ENCODE measurements at places on chromosomes 6 and 20.

DNA sequence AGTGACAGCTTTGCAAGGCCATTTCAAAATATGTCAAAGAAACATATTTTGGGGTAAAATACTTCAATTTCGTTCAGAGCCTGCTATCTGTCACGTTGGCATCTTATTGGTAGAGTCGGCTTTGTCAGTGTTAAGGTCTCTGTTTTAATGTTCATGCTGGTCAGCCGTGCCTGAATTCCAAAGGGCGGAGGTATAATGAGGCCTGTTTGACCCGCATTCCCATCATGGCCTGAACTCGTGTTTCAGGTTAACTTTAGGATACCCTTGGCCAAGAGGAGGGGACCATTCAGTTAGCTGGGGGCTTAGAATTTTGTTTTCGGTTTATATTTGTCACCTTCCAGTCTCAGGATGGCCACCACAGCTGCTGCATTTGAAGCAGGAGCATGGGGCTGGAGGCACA is 236.4 kb downstream of the NFATC2 start:
- no peak for DNase-seq

GRCh38 chr6:144617191-144617590 is 332.1 kb downstream of the UTRN start:
- DNase-seq = no peak

- DNase-seq = no peak
Measured at GRCh38 chr20:45153752-45154151, 20.9 kb upstream of the PI3 start.

- no peak for DNase-seq
Measured at GRCh38 chr6:167559675-167560479, 235.0 kb downstream of the TTLL2 start.

- DNase-seq = no peak
Measured at GRCh38 chr6:98833307-98834059, 891 bp upstream of the POU3F2 start.

GRCh38 chr20:20395087-20395486 is 27.2 kb downstream of the INSM1 start:
- no peak for DNase-seq

DNA sequence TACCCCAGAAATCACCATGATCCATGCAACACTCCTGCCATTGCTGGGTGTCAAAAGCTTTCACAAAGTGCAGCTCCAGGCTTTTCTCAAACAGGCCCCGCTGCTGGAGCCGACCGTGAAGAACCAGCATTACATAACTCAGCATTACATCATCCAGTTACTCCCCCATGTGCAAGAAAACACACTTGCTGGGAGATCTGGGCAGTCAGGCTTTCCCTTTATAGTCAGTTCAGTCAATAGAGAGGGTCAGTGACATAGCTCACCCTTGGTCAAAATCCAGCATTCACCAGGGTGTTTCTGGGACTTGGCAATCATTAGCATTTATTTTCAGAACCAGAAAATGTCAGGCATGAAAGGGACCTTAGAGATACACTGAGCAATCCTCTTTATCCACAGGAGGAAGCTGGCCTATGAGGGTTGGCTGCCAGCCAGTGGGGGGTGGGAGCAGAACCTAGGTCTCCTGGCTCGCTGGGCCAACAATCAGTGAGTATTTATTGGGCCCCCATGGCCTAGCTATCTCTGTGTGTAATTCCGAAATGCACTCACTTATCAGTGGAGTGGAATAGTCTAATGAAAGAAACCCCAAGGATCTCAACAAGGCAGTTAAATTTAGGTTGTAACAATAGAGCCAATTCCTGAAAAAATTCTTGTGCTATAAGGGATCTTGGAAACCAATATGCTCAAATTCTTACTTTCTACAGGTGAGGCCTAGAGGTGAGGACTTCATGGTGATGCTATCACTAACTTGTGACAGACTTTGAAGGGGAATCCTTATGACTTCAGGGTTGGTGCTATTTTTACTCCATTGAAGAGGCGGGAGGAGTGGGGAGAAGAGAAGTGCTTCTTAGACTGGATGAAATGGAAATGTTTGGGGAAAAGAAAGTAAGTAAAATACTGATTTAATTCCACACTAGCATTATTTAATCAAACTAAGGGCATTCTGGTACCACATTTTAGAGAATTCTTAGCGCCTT is 54.6 kb downstream of the LYRM4 start:
- no peak for DNase-seq

DNA sequence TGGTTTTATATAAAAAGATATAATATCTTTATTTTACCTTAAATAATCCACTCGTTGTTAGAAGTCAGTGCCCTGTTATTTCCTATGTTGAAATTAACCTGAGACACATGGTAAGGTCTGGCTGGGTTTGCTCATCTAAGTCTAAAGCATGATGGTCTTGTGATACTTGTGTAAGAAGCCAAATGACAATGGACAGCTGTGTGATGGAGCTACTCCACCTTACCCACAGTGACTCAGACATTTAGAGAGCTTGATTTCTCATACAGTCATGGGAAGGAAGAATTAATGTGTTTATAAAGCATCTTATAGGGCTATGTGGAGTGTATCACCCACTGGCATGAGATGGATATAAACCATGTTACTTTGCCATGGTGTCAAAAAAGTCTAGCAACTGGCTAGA is 11.7 kb downstream of the CTCFL start:
- no peak for DNase-seq

DNA sequence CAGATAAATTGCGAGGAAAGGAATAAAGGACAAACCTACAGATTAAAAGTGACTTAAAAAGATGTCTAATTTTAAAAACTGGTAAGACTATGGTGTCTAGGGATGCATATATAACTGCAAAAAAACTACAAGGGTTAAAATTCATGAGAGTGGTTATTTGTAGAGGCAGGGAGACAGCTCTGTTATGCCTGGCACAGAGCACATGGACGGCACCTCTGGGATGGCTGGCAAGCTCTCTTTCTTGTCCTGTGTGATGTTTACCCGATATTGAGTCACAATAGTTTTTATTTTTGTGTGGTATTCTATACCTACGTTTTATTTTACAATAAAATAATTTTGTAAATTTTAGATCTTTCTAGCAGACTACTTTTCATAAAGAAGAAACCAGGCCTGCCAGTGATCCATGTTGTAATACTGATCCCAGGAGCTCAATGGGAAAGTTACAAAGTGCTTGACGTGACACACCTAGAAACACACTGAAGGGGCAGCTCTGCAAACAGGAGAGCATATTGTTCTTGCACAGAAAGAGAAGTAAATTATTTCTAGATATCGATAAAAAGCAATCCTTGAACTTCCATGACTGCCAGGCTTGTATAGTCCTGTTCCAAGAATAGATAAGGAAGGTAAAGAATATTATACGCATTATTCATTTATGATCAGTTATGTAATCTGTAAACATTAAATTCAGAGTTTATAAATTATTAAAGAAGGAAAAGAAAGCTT is 290.0 kb downstream of the PTPRK start:
- no peak for DNase-seq

DNA sequence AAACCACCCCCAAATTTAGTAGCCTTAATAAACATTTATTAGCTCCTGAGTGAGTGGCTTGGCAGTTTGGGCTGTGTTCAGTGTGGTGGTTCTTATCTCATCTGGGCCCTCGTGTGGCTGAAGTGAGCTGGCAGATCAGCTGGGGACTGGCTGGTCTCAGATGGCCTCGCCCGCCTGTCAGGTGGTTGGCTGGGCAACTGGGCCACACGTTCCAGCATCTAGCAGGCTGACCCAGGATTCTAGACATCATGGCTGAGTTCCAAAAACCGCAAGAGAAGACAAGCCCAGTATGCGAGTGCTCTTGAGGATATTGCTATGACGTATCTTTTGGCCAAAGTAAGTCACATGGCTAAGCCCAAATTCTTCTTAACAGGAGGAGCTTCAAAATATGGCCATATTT is 28.9 kb downstream of the EIF2S2 start:
- no peak for DNase-seq

DNA sequence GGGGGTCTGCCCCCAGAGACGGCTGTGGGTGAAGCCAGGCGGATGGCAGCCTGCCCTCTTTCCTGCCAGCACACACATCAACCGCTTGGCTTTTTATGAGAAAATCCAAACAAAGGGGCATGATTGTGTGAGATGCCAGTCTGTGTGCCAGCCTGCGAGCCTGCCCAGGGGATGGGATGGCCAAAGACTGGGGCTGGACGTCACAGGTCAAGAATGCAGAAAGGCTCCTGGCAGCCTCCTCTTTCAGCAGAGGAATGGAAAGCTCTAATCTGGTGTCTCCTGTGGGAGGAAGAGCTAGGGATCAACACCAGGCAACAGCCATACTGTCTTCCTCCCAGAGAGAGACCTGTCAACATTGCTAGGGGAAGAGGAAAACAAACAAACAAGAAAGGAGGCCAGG is 15.8 kb downstream of the TUBB2B start:
- DNase-seq = no peak

DNA sequence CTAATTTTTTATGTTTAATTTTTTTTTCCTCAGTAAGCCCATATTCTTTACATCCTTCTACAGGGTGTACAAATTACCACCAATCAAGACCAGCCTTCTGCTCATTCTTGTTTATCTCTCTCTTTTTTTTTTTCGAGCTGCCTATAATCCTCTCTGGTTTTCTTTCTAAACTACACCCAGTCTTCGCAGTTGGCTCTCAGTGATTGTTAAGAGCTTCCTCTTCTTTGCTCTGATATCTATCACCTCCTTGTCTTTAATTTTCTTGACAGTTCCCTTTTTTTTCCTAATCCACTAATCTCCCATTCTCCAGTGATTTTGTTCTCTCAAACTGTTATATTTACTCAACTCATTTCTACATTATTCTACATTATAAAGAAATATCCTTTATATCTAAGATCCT is 38.5 kb upstream of the PTPRK start:
- DNase-seq = no peak

GRCh38 chr6:90304308-90304707 is 7.7 kb upstream of the BACH2 start:
- DNase-seq = no peak

GRCh38 chr6:117906958-117907600 is at the start of gene SLC35F1:
SLC35F1 (plus strand) TSS chr6:117907264.
- DNase-seq = peak; percentile 41

GRCh38 chr6:128532136-128532535 is 11.7 kb upstream of the PTPRK start:
- DNase-seq = no peak

- no peak for DNase-seq
Measured at GRCh38 chr6:26045065-26045927, 41.9 kb upstream of the HFE start.

DNA sequence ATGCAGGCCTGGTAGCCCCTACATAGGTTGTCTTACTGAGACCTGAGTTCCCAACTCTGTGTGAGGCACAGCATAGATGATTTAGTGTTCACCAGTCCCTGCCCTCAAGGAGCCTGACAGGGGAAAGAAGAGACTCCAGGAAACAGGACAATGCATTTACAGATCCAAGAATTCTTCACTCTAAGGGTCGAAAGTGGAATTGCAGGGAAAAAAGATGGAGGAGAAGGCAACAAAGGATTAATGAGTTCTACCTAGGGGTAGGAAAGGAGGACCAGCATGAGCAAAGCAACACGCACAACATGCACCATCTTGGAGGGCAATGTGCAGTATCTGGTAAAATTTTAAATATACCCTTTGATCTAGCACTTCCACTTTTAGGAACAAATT is 5.9 kb downstream of the SPAG4 start:
- no peak for DNase-seq

DNA sequence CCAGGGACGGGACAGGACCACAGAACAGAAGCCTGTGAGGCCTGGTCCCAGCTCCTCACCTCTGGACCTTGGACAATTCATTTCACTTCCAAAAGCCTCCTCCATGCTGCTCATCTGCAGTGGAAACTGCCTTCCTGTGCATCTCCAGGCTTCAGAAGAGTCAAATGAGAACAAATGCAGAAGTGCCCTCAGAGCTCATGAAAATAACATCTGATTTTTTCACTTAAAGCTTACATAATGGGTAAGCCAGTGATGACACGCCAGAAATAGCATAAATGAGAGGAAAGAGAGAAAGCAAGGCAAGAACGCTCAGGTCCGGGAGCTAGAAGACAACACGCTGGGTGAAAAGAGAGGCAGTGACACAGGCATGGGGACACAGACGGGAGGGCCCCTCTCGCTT is 7.9 kb downstream of the CNKSR3 start:
- DNase-seq = no peak

DNA sequence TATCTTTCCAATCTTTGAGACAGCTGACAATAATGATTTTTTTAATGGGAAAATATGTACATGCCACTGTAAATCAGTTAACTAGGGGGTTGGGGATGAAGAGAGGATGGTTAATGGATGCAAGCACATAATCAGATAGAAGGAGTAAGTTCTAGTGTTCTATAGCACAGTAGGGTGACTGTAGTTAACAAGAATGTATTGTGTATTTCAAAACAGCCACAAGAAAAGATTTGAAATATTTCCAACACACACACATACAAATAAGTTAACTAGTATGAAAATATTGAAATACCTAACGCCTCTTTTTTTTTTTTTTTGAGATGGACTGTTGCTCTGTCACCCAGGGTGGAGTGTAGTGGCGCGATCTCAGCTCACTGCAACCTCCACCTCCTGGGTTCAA is 153.4 kb upstream of the SALL4 start:
- DNase-seq = no peak

DNA sequence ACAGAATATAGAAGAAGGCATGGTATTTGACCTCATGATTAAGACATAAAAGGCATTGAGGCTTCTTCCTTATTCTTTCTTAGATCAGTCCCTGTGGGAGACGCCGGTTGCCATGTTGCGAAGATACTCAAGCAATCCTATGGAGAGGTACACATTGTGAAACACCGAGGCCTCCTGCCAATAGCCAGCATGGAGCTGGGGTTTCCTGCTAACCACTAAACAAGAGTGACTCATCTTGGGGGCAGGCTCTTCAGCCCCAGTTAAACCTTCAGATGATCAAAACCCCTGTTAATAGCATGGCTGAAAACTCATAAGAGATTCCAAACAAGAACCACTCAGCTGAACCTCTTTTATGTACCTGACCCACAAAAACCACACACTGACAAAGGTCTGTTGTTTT is 478.8 kb downstream of the CD83 start:
- DNase-seq = no peak

- DNase-seq = no peak
Measured at GRCh38 chr6:125831659-125832058, 40.9 kb downstream of the NCOA7 start.

DNA sequence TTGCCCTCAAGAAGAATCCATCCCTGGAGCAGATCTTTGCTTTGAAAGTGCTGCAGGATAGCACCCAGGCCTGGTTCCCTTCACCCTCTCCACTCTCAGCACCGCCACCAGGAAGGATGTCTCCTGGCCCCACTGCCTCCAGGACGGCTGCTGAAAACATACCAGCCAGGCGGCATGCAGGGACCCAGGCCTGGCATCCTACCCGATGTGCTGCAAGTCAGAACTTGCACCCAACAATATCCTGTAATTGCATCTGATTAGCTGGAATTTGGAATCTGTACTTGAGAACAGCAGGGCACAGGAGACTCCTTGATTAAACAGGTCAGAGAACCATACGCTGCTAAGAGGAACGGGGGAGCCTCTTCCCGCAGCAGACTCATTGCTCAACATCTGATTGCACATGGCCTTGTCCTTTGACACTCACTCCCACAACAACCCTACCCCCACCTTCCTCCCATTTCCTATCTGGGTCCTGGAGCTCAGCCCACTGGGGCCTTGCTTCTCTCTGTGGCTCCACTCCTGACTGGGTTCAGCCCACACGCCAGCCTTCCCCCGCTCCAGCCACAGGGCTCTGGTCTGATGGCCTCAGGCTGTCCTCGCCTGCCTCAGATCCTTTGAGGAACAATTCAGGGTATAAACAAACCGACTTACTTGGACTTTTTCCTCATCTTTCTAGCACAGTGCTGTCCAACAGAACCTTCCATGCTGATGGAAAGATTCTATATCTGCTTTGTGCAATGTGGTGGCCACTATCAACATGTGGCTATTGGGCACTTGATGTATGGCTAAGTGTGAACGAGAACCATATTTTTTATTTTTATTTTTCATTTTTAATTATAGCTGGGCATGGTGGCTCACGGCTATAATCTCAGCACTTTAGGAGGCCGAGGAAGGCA is 78.0 kb downstream of the FGD2 start:
- no peak for DNase-seq

All from GM12891 (cell line).